ENCODE measurements at places on chromosomes 1 and 21.
A peak's percentile ranks its signal among the peaks of the same experiment; 100 is the strongest.

GRCh38 chr1:239819096-239819495 lies 272.6 kb upstream of the FMN2 start:
- DNase-seq, result no peak

GRCh38 chr1:114756009-114756892 lies 1.5 kb downstream of the CSDE1 start:
- no peak for DNase-seq

GRCh38 chr1:44849575-44850132 lies 6.6 kb upstream of the PTCH2 start:
- no peak for DNase-seq

- DNase-seq, result peak; percentile 23
Observed at GRCh38 chr1:32014199-32014947, 705 bp downstream of the KHDRBS1 start.

DNA sequence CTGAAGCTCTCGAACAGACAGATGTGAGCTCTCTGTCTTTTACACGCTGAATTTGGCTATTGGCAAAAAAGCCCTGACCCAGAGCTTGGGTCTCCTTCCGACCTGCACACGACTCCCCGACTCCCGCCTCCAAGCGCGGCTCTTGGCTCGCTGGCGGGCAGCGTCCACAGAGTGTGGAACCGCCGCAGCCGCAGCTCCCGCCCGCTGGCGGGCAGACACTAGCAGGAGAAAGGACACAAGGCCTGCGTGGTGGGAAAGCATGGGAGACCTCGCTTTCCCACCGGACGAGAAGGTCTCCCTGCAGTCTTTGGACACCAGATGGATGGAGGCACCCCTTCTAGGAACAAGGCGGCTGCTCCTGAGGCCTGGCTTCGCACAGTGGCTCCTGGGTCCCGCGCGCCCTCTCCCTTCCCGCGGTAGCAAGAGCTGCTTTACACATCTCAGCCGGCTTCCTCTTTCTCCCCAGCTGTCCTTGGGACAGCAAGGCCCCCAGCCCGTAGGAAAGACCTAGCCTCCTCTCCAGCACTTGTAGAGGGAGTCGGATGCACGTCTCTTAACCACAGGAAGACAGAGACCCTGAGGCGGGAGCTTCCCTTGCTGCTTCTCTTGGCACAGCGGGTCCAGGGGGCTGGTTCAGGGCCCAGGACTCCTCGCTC lies 92.1 kb downstream of the PRKAB2 start:
- no peak for DNase-seq

- DNase-seq, result no peak
Observed at GRCh38 chr1:6239950-6240768, 3.8 kb upstream of the HES3 start.

- DNase-seq, result no peak
Observed at GRCh38 chr1:154714638-154715037, 106.7 kb upstream of the ADAR start.

- no peak for DNase-seq
Observed at GRCh38 chr1:195902779-195903178, 705.5 kb downstream of the KCNT2 start.

- DNase-seq, result no peak
Observed at GRCh38 chr1:194076646-194077045, 890.2 kb upstream of the B3GALT2 start.

GRCh38 chr1:248793592-248793991 lies 32.1 kb downstream of the SH3BP5L start:
- no peak for DNase-seq

- DNase-seq, result no peak
Observed at GRCh38 chr21:39631842-39632562, 19.3 kb downstream of the B3GALT5 start.

DNA sequence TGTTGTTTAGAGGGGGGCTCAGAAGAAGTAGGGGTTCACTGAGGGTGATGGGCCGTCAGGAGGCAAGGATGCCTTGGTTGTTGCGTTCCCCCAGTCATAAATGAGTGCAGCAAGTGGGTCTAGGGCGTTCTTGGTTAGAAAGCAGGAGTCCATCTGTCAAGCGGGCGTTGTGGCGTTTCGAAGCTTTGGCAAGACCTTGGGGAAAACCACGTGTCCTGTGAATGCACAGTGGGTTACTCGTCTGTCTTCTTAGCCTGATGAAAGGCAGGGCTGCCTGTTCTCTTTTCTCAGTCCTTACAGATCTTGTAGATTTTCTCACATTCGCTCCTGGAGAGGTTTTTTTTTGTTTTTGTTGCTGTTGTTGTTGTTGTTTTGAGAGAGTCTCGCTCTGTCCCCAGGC lies 6.3 kb upstream of the ZNF496 start:
- DNase-seq, result no peak

- DNase-seq, result no peak
Observed at GRCh38 chr1:147664206-147664605, 6.1 kb downstream of the ACP6 start.

DNA sequence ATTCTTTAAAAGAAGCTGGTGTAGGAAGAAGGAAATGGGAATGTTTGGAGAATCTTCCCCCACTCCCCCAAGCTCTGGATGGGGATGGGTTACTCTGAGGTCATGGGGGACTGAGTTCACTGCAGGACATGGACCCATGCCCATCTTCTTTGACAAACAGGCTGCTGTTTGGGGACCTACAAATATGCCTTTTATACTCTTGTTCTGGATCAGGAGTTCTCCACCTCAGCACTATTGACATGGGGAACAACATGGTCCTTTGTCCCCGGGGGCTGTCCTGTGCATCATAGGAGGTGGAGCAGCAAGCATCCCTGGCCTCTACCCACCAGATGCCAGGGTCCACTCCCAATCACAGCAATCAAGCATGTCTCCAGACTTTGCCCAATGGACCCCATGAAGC lies 365.8 kb upstream of the C1orf174 start:
- no peak for DNase-seq

GRCh38 chr1:196584696-196585095 lies 23.5 kb downstream of the KCNT2 start:
- DNase-seq, result no peak

- DNase-seq, result no peak
Observed at GRCh38 chr1:235136111-235136510, 7.5 kb upstream of the TOMM20 start.

- DNase-seq, result no peak
Observed at GRCh38 chr1:219582865-219583264, 30.0 kb downstream of the ZC3H11B start.

DNA sequence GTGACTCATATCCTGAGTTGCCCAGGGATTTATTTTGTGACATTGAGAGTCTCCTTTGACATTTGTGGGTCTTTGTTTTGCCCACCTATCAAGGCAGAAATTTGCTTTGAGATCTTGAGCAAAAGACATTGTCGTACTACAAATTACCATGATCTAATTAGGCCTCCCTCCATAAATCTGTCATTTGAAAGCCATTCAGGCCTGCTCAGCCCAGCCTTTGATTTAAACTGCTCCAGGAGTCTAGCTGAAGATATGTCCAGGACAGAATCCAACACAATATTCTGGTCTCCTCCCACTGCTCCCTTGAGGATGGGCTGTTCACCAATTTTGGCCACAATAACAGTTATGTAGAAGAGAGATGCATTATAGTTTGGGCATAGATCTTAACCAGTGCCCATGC lies 86.7 kb downstream of the PROX1 start:
- DNase-seq, result no peak

DNA sequence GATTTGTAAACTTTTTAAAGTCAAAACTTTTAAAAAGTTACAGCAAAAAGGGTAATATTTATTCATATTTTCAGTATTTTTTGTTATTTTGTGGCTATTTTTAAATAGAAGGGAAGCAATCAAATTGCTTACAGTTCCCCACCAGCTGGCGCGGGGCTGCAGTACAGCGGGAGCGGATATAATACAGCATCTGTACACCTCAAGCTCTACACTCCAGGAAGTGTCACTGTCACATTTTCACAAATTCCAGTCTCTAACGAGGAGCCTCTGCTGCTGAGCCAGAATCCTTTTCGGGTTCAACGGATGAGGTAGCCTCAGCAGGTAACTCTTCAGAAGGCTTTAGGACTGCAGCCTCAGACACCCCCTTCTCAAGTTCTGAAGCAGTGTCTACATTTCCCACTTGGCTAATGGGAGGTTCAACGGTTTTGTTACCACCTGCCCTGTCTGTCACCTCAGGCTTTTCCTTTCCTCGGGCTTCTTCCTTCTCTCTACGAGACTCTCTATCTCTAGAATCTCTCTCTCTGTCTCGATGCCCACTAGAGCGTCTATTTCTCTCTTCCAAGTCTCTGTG lies 11.7 kb downstream of the SOD1 start:
- DNase-seq, result no peak

DNA sequence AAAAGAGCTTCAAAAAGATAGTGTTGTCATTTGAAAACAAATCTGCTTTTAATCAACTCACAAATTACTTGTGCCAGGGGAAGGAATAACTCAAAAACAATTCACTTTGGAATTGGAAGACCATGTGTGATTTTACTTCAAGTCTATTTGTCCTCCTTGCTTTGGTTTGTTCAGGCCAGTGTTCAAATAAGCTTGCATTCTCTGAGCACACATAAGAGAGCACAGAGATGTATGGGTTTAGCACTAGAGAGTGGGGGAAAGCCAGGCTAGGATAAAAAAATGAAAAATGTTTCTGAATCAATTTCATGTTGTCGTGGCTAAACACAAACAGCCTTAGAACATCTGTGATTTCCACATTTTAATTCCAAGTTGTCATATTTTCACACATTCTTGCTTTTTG lies 325.7 kb upstream of the LYPLAL1 start:
- no peak for DNase-seq

DNA sequence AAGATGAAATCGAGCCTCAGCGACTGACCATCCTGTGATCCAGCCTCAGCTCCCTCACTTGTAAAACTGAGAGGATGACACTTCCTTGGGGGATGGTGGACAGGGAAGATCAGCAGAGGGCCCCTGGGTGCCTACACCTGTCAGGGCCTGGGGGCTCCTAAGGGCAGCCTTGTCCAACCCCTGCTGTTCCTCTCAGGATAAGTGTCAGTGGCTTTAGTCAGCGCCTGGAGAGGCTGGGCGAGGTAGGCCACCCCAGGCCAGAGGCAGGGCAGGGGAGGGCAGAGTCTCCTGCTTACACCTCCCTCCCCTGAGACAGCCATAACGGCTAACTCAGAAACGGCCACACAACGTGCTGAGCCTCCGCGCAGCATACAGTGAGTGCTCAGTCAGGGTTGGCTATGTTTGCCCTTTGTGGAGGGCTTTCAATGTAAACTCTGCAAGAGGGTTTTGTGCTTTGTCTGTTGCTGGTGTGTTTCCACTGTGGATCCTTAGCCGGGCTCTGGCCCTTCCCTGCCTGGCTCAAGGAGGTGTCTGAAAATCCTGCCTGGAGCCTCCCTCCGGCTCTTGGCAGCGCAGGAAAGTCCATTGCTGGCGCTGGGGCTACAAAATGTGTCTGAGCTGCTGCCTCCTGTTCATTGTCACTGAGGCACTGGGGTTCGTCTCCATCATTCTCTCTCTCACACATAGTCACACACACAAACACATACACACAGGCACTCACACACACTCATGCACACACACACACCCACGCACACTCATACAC lies 588.4 kb downstream of the PTPRU start:
- DNase-seq, result no peak

- no peak for DNase-seq
Observed at GRCh38 chr1:6162773-6163172, 17.3 kb downstream of the CHD5 start.

DNA sequence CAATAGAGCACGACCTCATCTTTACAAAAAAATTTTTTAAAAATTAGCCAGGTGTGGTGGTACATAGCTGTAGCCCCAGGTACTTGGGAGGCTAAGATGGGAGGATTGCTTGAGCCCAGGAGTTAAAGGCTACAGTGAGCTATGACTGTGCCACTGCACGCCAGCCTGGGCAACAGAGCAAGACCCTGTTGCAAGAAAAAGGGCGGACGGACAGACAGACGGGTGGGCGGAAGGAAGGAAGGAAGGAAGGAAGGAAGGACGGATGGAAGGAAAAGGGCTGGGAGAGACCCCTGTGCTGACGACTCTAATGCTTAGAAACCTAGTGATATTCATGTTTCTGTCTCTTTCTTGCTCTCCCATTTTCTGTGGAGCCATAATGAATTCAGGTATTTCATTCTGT lies 14.4 kb downstream of the PI4KB start:
- DNase-seq, result no peak

DNA sequence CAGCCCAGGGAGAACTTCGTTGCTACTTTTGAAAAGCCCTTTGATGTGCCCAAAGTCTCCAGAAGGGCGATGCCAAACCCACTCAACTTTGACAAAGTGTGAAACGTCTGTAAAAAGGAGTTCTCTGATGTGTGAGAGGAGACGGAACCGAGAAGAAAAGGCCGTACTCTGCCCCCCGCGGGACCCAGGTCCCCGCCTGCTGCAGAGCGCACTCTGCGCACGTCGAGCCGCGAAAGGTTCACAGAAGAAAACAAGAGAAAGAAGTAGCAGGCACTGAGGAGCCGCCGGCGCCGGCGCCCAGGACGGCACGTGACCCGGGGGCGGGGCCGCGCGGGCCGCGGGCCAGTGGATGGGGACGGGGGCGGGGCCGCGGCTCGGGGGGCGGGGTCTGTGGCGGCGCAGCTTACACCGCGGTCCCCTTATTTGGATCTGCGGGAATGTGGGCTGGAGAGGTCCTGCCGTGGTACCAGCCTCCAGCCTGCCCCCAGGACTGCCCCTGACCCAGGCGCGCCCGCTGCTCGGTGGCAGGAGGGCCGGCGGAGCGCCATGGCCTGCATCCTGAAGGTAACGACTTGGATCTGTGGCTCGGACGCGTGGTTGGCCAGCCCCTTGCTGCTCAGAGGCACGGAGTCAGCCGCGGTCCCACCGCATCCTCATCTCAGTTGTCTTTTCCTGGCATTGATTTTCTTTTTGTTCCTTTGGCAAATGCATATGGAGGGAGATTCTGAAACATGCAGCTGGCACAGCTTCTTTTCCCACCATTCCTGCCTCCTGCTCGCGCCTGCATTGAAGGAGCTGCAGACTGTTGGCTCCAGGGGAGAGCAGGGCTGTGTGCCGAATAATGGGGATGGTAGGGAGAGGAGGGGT lies at the start of gene ST6GALNAC3:
TSS of gene ST6GALNAC3 (plus strand) at position 426 of the 867 bp plus-strand sequence.
- DNase-seq, result peak; percentile 88

GRCh38 chr1:51799372-51799771 lies 79.2 kb downstream of the NRDC start:
- DNase-seq, result no peak

GRCh38 chr1:95503278-95504030 lies 269.4 kb downstream of the RWDD3 start:
- DNase-seq, result no peak

DNA sequence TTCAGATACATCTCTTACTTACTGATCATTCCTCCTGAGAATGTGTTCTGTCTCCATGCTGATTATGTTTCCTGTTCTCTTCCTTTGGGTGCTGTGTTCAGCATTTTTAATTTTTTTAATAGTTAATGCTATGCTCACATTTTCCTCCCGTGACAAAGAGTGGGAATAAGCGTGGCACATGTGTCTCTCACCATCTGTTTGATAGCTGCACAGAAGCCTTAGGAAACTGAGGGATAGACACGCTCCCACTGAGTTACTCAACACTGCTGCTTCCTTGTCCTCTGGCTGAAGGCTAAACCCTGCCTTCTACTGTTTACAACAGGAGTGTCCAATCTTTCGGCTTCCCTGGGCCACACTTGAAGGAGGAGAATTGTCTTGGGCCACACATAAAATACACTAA lies 264.2 kb downstream of the DISC1 start:
- no peak for DNase-seq

- no peak for DNase-seq
Observed at GRCh38 chr1:202017749-202018467, 7.5 kb downstream of the ELF3 start.

- no peak for DNase-seq
Observed at GRCh38 chr1:243261390-243261789, 5.5 kb downstream of the SDCCAG8 start.

All from naive thymus-derived CD8-positive, alpha-beta T cell (primary cell).